ENCODE measurements at places on chromosomes 11 and 22.

GRCh38 chr22:47294222-47294532 is 531.7 kb downstream of the TBC1D22A start:
- no peak for DNase-seq

DNA sequence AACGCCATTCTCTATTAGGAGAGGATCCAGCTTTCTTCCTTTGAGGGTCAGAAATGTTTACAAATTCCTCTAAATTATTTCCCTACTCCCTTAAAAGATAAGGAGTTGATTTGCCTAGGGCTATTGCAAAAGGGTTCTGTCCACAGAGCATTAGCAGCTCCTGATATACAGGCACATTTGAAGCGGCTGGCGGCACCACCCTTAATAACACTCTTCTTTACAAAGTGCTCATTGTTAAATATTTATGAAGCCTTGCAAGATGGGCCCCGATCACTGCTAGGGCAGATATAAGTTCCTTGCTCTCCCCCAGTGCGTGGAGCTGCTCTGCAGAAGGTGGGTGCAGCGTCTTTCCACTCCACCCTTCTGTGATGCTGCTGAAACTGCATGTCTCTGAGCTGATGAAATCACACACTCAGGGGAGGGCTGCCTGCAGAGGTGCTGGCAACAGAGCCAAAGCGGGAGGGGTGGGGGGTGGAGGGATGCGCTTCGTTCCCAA is 116.7 kb upstream of the NTM start:
- DNase-seq = no peak

DNA sequence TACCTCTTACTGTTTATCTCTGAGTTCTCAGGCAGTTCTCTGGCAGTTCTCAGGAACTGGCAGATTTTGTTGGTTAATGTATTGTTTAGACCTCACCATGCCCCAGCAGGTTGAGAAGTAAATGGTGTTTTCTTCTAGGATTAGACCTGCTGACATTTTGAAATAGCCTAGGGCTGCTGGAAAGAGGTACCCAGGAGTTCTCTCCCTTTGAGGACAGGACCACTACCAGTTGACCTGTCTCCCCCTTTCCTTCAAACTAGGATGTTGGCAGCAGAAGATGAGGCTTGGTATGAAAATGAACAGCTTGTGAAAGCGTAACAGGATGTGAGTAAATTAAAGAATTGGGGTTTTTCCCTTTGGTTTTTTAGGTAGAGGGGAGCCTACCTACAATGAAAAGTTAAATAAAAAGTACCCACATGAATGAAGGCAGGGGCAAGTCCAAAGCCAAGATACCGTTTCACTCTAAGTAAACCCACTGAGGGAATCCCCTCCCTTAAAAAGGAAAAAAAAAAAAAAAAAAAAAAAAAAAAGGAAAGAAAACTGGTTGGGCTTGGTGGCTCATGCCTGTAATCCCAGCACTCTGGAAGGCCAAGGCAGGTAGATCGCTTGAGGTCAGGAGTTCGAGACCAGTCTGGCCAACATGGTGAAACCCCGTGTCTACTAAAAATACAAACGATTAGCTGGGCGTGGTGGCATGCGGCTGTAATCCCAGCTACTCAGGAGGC is 96.2 kb downstream of the PDHX start:
- DNase-seq = no peak

- DNase-seq = no peak
These were observed 393.5 kb downstream of the BUD13 start for GRCh38 chr11:116379185-116379828.

DNA sequence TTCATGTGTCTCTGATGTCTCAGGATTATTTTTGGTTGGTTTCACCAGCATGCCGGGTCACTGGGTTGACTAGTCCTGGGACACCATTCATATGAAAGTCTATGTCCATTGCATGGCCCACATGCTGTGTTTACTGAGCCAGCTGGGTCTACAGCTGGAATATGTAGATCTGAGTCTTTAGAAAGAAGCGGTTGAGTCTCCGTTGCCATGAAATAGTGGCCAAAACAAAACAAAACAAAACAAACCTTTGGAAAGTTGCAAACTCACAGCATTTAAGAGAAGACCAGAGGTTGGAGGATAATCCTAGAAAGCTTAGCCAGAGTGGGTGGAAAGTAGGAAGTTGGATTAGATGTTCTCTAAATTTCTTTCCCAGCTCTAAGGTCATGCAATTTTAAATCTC is 191.8 kb upstream of the NTM start:
- no peak for DNase-seq

GRCh38 chr11:64765851-64766665 is 6.3 kb upstream of the PYGM start:
- no peak for DNase-seq

- no peak for DNase-seq
These were observed 126.0 kb upstream of the TTC12 start for GRCh38 chr11:113188371-113188834.

DNA sequence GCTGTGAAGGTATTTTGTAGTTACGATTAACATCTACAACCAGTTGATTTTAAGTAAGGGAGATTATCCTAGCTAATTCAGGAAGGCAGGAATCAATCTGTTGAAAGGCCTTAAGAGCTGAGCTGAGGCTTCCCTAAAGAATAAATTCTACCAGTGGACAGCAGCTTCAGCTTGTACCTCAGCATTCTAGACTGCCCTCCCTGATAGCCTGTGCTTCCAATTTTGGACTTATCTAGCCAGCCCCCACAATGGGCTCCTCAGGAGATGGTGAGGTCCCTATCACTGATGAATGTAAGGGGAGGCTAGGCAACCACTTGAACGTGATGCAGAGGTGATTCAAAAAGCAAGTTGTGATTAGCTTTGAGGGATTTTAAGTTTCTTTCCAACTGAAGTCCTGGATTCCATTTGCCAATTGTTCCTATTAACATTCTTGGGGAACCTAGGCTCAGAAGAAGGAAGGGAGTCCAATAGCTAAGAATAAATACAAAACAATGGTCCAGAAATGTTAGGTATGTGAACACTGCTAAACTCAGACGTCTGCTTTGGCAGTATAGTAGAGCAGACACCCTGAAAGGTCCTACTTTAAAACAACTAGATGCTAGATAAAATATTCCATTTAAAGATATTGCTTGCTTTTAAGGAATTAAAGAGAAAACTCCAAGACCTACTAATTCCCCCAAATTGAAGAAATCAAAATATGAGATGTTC is 404.3 kb upstream of the TENM4 start:
- no peak for DNase-seq

- peak; percentile 84 for DNase-seq
These were observed 931 bp downstream of the CADM1 start for GRCh38 chr11:115503083-115503885.

DNA sequence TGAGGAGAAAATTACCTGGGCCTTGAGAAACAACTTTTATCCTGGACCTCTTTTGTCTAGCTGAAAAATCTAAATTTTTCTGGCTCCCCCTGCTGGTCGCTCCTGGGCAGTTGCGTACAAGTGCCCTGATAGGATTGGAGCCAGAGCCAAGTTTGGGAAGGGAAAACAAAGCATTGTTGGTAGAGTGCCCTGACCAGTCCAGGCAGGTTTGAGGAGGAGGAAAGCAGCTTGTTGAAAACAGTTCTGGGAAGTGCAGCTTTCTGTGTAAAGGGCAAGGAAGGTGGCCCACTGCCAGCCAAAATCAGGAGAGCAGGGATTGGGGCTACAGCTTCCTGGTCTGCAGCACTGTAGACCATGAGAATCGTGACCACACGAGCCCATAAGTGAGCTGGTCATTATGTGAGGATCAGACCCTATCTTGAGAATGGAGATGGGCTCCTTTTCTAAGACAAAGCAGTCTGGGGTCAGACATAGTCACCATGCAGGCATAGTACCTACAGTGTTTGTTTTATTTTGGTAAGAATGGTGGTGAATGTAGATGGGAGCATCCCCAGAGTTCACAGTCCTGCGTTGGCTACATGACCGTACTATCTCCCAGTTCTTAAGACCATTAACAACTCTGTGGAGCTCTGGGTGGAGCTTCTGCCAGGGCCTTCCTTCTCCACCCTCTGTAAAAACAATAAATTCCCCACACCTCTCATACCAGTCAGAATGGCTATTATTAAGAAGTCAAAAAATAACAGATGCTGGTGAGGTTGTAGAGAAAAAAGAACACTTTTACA is 21.3 kb upstream of the PIK3IP1 start:
- DNase-seq = peak; percentile 85

- DNase-seq = peak; percentile 60
These were observed 3.3 kb upstream of the EPS8L2 start for GRCh38 chr11:702462-703461.

- DNase-seq = peak; percentile 46
These were observed 118.6 kb downstream of the HIPK3 start for GRCh38 chr11:33375688-33376311.

- no peak for DNase-seq
These were observed 10.7 kb downstream of the CBX6 start for GRCh38 chr22:38861170-38861876.

DNA sequence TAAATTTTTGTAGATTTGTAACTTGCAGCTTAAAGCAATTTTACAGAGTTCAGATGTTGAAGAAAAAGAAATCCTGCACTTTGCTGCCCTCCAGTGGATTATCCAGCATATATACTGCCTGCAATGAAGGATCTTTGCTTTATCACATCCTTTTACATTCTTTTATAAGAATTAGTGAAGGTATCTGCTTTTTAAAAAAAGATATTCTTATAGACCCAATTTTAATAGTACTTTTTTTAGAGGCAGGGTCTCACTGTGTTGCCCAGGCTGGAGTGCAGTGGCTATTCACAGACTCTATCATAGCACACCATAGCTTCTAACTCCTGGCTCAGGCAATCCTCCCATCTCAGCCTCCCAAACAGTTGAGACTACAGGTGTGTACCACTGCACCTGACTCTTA is 60.7 kb downstream of the TTC17 start:
- DNase-seq = peak; percentile 48

DNA sequence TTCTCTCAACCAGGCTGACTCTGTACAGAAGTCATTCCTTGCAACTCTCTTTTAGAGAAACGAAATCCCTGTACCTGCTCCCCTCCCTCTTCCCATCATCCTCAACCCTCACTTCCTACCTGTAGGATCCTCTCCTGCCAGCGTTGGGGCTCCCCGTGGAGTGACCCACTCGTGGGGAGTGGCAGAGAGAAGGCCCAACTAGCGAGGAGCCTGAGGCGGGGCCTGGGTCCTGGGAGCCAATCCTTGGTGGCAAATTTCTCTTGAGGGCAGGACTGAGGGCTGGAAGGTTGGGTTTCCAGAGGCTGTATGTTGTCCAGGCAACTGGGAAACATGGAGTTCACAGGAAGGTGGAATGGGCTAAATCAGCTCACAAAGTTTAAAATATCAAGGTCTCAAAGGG is 10.4 kb downstream of the NHERF4 start:
- peak; percentile 16 for DNase-seq

DNA sequence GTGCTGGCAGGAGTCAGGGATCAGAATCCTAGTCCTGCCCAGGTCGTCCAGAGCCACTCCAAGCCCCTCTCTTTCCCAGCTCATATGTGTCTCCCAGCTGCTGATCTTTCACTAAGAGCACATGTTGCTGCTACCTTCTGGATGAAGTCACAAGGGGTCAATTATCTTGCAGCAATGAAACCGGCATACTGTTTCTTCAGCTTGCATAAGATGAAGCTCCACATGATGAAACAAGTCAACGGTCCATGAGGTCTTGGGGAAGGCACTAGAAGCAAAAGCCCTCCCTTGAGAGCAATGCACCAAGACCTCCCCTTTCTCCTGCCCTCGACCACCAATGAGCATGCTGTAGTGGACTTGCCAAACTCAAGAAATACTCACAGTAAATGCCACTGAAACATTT is 148.9 kb downstream of the TENM4 start:
- no peak for DNase-seq

GRCh38 chr11:82680252-82680651 is 53.4 kb downstream of the FAM181B start:
- no peak for DNase-seq

GRCh38 chr11:34809191-34810106 is 106.7 kb downstream of the APIP start:
- DNase-seq = no peak

DNA sequence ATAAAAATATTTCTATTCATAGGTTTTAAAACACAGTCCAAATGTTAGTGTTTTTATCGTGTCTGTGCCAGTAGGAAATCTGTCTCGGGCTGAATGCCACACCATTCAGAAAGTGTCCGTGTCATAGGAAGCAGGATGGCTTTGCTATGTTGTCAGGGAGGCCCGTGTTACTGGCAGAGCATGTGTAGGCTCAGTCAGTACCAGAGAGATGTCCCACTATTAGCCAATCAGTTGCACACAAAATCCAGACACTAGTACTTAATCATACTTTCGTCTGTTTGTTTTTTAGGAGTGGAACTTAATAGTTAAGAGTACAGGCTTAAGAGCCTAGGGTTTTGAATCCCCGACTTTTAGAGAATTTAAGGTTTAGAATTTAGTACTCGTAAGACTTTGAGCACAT is 30.2 kb upstream of the SYN3 start:
- no peak for DNase-seq

DNA sequence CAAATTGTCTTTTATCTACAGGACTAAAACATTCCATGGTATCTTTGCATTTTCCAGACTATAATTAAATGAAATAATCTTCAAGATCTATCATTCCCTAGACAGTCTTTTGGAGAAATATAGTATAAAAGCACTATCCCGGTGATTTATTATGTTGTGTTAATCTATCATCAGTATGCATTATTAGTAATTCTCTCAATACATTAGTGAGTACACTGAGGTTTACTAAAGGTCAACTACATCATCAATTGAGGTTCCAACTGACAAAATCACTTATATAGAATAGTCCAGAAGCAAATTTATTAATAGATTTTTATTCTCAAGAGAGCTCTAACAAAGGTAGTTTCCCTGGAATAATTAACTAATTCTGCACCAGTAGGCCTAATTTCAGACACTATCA is 169.6 kb downstream of the KCNA4 start:
- DNase-seq = no peak

DNA sequence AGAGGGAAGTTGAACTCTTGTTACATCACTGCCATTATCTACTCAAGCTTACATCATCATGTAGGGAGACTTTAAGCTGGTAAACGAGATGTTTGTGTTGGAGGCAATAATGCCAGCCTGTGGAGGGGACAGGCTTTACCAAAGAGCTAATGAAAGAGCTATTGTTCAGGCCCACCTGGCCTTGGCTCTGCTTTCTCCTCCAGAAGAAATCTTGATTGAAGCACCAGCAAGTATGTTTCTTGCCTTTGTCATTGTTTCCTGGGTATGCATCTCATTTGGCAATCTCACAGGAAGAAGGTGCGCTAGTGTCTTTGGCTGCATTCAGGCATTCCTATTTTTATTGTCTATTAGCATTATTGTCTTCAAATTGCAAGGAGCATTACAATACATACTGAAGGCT is 16.7 kb upstream of the CARD18 start:
- DNase-seq = no peak

DNA sequence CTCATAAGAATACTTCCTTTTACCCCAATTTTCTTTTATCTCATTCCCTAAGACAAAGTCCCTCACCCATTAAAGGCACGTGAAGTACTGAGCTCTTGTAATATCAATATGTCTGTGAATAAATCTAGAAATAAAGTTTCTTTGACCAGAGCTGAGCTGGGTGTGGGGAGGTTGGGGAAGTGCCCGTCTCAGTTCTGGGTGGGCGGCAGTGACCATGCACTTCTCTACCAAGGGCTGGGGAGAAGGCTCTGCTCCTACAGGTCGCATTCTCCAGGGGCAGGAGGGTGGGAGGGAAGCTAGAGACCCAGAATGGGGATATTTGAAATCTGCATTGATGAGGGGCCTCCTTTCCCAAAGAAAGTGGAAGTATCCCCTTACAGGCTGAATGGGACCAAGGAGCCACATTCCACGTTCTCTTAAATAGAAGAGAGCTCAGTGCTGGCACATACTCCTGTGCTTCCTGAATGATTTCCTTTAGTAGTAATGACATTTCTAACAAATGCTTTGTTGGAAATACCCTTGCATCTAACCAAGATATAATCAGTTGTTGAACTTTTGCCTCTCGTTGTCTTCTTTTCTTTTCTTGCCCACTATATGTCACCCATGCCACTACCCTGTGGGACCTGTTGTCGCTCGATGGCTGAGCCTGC is 16.1 kb downstream of the RBX1 start:
- DNase-seq = no peak
